GM10248 (cell line): ENCODE measurements at places on chromosomes 13 and 19.

DNA sequence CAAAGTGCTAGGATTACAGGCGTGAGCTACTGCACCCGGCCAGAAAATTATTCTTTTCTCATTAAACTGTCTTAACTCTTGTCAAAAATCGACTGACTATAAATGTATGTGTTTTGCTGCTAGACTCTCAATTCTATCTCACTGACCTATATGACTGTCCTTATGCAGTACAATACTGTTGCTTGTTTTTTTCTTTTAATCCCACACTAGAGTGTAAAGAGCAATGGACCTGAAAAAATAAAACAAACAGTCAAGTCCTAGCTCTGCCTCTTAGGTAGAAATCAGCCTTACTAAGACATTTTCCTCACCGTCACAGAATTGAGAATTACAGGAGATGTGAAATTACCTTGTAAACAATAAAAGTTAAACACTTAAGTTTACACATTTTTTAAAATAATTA lies 35.1 kb downstream of the INTS6 start:
- no peak for DNase-seq

DNA sequence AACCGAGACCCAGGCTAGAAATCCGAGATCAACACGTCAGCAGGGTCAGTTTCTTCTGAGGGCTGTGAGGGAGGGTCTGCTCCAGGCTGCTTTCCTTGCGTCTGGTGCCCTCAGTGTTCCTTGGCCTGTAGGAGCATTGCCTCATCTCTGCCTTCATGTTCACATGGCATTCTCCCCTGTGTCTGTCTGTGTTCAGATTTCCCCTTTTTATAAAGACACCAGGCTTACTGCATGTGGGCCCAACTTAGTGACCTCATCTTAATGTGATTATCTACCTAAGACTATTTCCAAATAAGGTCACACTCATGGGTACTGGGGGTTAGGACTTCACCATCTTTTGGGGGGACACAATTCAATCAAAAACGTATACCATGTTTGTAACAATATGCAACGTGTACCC lies 57.2 kb upstream of the C1QTNF9 start:
- DNase-seq = no peak

- no peak for DNase-seq
Observed at GRCh38 chr13:33642374-33643065, 175.4 kb upstream of the RFC3 start.

DNA sequence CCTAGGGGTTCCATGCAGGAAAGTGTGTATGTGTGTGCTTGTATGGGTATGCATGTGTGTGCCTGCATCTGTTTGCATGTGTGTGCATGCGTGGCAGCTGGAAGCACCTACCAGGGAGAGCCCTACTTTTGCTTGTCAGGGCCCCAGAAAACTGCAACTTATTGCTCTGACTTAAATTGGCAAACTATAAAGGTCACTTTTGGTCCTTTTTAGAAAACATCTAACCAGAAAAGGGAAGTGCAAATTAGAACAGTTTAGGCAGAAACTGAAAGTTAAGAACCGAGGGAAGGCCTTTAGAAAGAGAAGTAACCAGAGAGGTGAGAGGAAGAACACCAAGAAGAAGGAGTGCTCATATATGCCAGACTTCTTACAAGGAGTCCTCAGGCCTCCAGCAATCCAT lies 32.5 kb downstream of the DLEU7 start:
- DNase-seq = peak; percentile 39

GRCh38 chr19:46112527-46112926 lies 12.0 kb downstream of the IGFL3 start:
- no peak for DNase-seq
